ENCODE measurements at places on chromosomes 7 and 10. TPM values are rescaled to one million over a fixed set of nuclear protein-coding genes. Genes with fewer than 3 reads are reported as not detected.

GRCh38 chr10:84683550-84683949 lies 355.2 kb downstream of the CCSER2 start:
- DNase-seq = no peak

DNA sequence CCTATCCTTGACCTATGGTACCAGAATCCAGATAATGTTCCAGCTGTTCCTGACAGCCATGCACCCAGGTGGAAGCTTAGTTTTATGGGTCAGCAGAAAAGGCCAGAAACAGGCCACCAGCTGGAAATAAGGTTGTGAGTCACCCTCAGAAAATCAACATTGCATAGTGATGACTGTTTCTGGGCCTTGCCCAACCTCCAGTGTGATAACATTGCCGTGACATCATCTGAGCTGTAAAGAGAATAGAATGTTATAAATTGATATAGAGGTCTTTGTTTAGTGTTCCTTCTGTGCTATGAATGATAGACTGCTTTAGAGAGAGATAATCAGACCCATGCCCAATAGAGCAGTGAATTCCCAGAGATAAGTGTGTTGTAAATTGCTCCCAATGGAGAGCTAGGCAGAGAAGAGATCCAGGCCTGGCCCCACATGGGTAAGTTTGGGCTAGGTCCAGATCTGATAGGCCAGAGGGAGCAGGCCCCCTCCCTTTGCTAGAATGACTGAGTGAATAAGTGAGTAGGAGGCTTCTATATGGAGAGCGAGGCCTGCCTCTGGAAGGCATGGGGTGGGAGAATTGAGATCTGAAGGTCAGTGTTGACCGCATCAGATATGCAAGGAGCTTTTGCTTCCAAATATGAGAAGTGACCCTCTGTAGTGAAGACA lies 14.2 kb upstream of the HPS1 start:
- no peak for DNase-seq

DNA sequence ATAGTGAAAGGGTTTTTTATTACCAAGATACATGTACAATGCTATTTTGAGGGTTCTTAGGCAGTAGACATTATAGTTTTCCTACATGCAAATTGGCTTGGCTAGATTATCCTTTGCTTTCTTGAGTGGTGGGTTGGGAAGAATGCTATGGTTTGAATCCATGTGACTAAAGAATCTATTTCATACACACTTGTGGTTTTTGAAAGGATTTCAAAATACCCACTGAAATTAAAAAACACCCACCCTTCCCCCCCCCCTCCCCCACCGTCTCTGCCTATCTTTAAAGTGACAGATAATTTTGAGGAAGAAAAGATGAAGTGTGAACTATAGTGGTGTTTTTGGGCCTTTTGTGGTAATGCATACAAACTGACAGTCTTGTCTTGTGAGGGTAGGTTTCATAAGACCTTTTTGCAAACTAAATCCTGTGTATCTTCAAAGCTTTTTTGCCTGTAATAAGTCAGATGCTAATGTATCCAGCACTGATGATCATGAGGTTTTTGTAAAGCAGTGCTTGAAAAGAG lies 90.9 kb downstream of the TPST1 start:
- no peak for DNase-seq

The P4HA1 gene
- total RNA-seq = 62.2 TPM

DNA sequence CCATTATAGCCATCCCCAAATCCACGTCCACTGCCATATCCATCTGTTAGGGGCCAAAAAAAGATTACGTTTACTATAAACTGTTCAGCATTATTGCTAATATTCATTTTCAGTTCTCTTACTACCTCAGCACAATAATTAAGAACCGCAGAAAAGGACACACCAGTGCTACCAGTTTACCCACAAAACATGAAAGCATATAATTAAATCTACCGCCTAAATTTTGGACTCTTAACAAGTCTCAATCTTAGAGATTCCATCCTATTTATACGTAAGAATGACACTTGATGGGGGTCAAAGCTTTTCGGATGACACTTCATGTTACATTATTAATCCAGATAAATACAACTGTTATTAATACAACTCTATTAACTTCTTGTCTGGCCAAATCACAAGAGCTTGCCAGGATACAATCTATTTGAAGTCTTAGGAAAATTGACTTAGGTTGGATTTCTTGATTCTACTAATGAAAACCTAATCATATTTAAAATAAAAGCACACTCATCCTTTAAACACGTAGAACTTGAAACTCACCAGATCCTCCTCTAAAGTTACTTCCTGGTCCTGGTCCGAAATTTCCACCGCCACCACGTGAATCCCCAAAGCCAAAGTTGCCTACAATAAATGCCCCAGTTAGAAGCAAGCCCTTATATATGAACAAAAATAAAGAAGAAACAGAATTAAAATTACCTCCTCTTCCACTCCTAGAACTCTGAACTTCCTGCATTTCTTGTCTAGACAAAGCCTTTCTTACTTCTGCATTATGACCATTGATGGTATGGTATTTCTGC lies 4.5 kb downstream of the HNRNPA2B1 start:
- no peak for DNase-seq

The GPNMB gene
- 14.3 TPM for total RNA-seq

DNA sequence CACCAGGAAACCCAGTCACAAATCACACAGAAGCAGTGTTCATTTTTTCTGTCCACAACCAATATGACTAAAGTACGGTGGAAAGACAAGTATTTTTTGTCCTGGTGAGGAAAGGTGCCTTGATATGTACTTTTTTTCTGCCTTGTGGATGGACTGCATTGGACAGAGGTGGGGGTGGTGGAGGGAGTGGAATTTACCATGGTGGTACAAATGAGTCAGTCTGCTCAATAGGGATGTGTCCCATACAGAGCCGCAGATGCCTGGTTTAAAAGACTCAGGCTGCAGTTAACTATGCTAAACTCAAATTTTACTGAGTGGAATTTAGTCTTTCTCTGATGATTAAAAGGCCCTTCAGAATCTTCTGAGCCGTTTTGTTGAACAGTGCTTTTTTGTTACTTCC lies 674.5 kb upstream of the GALNT17 start:
- DNase-seq = no peak

The NPFFR1 gene
- total RNA-seq = not detected

DNA sequence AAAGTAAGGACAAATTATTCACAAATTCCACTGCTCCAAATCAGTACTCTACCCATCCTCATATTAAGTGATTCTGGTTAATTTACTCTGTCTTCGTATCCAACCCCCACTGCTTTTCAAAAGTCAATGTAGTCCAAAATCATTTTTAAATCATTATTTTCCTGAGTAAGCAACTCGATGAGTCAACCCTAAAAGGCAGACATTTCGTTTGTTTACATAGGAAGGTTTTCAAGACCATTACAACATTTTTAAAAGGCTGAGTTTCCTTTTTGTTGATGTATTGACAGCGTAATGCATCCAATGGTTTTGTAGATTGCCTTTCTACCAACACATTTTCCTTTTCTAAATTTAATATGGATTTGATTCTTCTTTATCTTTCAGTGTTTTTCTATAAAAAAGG lies 523.0 kb upstream of the ANKRD30A start:
- no peak for DNase-seq

The MKX gene
- total RNA-seq = not detected

DNA sequence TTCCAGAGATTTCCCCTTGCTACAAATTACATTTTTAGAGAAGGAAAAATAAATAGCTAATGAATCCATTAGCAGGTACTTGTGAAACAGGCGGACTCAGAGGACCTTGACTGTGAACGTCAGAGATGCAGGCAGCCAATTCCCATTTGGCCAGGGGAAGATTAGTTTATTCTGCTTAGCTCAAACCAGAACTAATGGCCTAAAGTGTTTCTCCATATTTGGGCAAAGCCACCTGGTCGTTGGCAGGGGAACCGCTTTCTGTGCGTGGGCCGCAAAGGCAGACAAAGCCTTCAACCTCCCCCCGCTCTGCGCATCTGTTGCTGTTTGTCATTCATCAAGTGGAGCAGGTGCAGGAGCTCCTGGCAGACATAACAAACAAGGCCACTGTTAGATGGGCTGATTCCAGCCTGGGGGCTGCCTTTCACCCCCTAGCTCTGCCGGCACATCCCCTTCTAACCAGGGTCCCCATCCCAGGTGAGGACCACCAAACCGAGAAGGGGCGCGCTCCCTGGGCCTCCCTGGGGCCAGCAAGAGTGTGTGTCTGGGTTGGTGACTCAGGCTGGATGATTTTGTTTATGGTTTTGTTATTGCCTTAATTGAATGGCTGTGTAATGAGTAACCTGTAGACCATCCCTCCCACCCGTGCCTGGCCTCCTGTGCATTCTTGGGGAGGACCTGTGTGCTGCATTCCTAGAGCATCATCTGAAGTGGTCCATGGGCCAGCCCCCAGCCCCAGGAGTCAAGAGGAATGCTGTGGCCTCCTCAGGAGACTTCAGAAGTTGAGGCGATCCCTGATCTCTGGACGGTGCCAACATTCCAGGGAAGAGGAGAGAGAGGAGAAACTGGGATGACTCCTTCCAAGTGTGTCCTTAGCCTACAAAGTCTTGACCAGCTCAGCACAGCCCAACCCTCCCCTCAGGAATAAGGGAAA lies 14.5 kb upstream of the CPA1 start:
- peak; percentile 75 for DNase-seq

- DNase-seq = no peak
These were observed 737.2 kb upstream of the ANKRD30A start for GRCh38 chr10:36388166-36388565.

The ANXA8 gene
- total RNA-seq = not detected

- no peak for DNase-seq
These were observed 38.9 kb downstream of the PTPRN2 start for GRCh38 chr7:158548726-158549125.

DNA sequence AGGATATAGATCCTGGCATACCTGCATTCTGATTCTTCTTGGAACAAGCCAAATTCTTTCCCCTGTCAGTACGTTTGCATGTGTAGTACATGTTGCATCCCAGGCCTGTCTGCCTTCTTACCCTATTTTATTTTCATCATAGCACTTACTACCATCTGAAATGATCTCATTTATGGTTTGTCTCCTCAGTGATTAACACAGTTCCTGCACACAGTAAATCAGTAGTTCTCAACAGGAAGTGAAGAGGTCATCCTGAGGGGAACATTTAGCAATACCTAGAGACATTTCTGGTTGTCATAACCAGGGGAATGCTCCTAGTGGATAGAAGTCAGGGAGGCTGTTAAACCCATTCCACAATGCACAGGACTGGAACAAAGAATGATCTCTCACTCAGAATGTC lies 38.2 kb upstream of the SLC26A4 start:
- DNase-seq = no peak

The AKR1D1 gene
- total RNA-seq = not detected

DNA sequence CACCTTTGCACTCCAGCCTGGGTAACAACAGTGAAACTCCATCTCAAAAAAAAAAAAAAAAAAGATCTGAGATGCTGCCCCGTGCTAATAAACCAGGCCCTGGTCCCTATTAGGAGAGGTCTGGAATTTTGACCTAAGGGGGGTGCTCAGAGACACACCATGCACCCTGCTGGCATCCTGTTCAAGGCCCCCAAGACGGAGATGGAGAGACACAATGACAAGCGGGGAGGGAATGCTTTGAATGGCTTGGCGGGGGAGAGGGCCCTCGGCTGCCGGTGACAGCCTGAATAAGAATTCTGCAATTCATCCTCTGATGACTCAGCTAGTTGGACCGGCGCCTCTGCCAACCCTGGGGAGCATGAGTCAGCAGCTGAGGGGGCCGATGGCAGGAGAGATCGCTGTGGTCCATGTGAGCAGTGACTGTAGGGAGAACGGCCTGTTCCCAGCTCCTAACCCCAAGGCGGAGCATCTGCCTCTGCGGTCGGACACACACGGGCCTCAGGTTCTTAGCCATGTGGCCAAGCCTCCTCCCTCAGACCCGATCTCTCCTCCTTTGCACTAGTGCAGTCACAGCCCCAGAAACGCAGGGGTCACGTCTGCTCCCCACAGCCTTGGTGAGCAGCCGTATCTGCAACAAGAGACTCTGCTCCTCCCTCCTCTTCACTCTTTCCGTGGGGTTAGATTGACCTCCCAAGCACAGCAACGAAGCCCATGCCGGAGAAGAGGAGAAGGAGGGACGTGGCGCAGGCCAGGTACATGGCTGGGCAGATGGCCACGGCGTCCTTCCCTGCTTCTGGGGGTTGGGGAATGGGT lies 14.9 kb downstream of the TRIM56 start:
- DNase-seq = peak; percentile 74

DNA sequence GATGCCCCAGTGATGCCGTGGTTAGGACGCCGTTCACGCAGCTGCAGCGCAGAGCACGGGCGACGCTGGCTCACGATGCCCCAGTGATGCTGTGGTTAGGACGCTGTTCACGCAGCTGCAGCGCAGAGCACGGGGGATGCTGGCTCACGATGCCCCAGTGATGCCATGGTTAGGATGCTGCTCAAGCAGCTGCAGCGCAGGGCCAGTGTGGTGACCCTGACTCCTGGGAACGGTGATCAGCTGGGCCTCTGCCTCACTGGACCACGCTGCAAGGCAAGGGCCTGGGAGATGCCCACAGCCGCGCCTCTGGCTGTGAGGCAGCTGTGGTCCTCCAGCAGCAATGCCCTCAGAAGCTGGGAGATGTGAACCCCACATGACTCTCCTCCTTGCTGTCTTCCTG lies 280.6 kb downstream of the DNAJB6 start:
- no peak for DNase-seq

DNA sequence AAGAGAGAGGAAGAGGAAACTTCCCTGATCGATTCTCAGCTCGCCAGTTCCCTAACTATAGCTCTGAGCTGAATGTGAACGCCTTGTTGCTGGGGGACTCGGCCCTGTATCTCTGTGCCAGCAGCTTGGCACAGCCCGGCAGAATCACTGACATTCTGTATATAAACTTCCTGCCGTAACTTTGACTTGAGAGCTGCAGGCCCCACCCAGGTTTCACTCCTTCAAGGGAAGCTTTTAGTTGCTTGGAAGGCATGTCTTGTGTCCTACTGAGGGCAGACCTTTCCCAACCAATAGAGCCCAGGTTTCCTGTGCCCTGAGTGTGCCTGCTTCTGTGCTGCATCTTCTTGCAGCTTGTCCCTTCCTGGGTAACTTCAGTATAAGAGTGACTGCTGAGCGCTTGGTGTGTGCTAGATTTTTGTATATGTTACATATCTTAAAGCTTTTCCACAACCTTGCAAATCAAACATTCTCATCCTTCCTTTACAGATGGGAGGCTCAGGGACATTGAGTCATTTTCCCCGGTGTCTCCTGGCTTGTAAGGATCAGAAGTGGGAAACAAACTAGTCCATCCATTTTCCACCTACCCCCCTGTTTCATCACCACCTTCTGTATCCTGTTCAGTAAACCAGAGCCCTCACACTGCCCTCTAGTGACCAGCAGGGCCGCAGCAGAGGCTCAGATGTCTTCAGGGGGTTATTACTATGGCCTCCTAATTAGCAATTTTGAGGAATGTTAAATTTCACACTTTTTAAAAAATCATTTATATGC lies 225.2 kb upstream of the PRSS58 start:
- DNase-seq = peak; percentile 21

DNA sequence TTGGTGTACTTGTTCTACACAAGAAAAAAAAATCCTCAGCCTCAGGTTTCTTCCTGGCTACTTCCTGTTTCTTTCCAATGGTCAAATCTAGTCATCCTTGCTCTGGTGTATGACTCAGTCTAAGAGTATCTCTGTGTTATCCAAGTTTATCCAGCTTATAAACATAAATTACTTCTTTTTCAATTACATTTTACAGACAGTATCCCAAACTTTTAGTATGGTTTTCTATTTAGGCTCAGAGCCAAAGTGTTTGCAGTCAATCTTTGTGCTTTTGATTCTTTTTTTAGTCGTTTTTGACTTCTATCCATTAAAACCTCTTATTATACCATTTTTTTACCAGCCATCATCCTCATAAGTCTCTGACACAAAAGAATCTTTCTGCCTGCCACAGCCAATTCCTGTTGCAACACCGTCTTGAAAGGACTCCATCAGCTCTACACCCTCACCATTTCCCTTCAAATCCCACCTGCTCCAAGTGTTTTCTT lies 294.6 kb downstream of the PTEN start:
- no peak for DNase-seq

GRCh38 chr7:121313220-121313792 lies 15.5 kb upstream of the WNT16 start:
- DNase-seq = no peak
